ENCODE measurements at places on chromosomes 6 and 20.

DNA sequence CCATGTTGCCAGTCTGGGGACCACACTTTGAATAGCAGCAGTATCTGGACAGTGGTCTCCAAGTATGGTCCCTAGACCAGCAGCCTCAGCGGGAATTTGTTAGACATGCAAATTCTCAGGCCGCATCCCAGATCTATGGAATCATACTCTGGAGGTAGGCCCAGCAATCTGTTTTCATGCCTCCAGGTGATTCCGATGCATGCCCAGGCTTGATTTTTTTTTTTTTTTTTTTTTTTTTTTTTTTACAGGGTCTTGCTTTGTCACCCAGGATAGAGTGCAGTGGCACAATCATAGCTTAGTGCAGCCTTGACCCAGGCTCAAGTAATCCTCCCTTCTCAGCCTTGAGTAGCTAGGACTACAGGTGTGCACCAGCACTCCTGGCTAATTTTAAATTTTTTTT is 682 bp upstream of the SLA2 start:
- no peak for DNase-seq

DNA sequence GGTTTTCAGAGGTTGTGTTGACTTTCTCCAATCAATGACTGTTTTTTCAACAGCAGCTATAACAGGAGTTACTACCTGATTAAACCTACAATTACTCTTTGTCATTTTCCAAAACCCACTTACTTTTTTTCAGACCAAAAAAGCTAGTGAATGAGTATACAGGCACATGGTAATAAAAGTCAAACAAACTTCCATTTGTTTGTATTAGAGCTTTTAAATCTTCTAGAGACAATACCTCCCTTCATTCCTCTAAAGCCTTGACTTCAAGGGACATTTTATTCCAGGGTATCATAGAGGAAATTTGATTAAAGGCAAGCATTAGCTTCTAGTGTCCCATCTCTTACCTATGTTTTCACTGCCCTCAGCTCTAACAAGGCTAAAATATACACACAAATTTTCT is 52.7 kb downstream of the IL22RA2 start:
- no peak for DNase-seq

GRCh38 chr6:148112851-148113319 is 229.8 kb upstream of the SASH1 start:
- no peak for DNase-seq

GRCh38 chr20:4864311-4864752 is 137.0 kb downstream of the SLC23A2 start:
- DNase-seq = no peak

DNA sequence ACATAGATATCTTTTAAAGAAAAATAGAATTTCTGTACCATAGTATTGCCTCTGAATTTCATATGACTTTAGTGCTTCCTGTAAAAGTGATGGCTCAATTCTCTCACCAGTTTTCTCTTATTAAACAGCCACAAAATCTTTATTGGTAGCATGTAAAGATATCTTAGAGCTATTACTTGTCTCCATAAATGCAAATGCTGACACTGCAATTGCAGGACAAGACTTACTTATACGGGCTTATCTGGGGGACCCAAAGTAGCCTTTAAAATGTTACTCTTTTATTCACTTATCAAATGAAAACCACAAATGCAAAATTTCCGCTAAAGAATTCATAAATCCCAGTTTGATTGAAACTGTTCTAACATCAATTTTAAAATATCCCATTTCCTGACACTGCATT is 287.1 kb upstream of the SPTLC3 start:
- no peak for DNase-seq
